ENCODE measurements at places on chromosomes 13 and 19.

DNA sequence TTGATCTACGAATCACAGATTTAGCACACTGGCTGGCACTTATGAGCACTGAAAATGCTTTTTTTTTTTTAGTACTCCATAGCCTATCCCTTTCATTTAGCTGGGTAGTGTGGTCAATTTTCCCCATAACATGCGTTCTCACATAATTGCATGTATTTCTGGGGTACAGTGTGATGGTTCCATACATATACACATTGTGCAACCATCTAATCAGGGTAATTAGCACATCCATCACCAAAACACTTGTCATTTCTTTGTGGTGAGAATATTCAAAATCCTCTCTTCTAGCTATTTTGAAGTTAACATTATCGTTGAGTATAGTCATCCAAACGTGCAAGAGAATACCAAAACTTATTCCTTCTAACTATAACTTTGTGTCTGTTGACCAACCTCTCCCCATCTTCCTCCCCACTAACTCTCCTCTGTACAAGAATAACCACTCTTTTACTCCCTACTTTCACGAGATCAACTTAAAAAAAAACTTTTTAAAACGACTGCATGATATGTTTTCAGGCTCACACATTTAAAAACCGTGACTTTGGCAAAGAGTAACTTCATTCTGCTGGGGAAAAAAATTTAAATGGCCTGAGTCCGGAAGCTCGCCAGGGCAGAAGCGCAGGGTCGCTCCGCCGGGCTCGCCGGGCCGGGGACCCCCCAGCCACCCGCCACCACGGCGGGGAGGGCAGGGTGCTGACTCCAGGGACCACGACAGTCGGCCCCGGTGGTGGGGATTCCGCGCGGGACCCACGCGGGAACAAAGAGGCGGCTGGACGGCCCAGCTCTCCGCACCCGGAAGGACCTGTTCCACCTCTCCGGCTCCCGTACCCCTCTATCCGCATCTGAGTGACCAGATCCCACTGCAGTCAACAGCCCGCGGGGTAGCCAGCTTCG lies 868 bp upstream of the UBAC2 start:
- DNase-seq = no peak

DNA sequence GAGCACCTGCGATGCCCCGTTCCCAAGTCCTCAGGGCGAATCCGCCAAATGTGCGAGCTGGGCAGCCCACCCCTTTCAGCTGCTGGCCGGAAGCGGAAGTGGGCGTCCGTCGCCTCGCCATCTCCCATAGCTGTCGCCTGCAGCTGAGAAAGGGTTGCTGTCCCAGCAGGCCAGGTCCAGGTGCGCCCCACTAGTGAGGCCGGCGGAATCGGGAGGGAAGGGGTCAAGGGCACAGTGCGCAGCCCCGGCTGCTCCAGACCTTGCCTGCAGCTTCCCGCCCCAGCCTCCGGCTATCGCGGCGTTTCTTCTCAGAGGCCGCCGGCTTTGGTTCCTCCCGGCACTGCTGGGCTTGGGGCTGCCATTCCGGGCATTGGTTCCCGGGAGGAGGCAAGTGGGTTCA lies at the start of gene ZNF177:
Gene ZNF177 (plus strand): TSS at position 109 of the 400 bp plus-strand sequence. CDS start 15,299 bp downstream, outside the sequence.
- DNase-seq = peak; percentile 69

DNA sequence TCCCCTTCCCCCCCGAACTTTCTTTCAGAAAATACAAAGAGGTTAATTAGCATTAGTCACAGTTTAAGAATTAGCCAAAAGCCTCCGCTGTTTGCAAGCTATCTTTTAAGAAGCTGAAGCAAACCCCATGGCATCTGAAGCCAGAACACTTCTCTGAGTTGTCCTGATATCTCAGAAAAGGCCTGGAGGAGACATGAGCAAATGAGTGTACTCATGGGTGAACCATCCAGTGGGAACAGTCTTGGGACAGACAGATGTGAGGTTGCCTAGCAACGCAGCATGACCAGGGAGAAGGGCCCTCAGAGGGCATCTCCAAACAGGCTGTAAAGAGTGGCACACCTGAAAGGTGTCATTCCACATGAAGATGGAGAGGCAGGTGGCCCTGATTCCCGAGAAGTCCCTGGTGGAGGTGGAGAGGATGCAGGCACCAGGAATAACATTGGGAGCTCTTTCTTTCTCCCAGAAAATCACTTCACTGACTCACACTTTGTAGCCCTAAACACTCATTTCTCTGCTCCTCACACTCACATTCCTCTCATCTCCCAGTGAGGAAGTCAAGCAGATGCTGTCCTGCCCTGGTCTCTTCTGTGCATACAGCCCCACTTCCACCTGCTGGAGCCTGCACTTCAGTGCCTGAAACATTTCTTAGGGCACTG lies 87.0 kb upstream of the TSHZ3 start:
- no peak for DNase-seq

GRCh38 chr13:93794197-93794885 lies 567.7 kb downstream of the GPC6 start:
- no peak for DNase-seq

DNA sequence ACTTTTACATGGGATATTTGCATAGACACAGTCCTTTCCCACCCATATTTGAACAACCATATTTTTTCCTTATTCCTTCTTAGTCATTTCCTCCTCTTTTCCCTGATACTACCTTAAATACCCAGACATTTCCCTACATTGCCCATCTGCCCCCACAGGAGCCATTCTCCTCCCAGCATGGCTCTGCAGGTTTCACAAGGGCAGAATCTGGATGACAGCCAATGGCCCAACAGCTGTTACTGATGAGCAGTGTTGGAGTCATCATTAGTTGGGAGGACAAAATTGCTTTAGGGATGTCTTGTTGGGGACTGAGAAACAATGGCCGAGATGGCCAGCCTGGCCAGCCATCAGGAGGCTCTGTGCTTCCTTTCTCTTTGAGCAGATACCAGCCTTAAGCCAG lies 209.5 kb downstream of the KLF5 start:
- DNase-seq = no peak

- DNase-seq = peak; percentile 57
Measured at GRCh38 chr13:96090240-96091101, 564 bp downstream of the HS6ST3 start.

- no peak for DNase-seq
Measured at GRCh38 chr19:31289976-31290375, 59.3 kb downstream of the TSHZ3 start.

GRCh38 chr19:1153891-1154730 lies 20.0 kb downstream of the SBNO2 start:
- no peak for DNase-seq

Measured in right forelimb (tissue), 1 donor.